ENCODE measurements at places on chromosomes 4 and X. TPM values are rescaled to one million over a fixed set of nuclear protein-coding genes. Genes with fewer than 3 reads are reported as not detected.

- DNase-seq = no peak
These were observed 53.4 kb downstream of the TNIP2 start for GRCh38 chr4:2702770-2703169.

DNA sequence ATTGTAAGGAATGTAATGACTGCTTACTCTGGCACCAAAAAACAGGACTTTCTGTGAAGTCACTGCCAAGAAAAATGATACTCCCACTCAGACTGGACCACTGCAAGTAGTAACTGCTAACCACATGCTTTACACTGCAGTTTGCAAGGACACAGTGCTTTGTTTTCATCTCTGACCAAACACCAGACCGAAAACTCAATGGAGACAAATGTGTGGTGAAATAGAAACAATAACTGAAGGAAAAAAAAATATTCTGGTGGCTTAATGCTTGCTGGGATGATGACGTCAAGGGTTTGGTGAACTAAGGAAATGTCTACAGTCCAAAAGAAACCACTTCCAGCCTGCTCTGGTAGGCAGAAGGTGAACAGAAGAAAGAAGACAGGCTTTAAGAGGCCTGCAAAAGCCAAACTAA lies 13.2 kb downstream of the GPC4 start:
- no peak for DNase-seq

DNA sequence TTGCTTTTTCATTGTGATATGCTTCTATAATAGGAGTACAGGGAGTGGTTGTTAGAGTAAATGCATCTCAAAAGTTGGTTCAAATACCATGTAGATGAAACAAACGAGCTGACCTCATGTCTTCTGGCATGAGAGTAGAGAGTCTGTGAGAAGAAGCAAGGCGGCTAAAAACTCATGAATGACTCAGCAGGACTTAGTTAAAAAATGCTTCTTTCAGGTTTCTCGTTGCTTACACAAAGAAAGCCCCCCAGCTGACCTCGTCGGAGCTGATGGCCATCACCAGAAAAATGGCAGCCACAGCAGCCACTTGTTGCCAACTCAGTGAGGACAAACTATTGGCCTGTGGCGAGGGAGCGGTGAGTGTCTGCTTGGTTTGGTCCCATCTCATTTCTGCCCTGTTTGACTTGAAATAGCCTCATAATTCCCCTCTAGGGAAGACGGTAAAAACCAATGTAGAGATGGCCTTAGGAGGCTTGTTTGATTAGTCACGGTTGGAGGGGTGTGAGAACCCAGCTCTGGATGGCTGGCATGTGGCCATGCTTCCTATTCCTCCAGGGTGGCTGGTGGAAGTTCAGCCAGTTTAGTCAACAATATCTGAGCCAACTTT lies 14.5 kb downstream of the AFP start:
- no peak for DNase-seq

DNA sequence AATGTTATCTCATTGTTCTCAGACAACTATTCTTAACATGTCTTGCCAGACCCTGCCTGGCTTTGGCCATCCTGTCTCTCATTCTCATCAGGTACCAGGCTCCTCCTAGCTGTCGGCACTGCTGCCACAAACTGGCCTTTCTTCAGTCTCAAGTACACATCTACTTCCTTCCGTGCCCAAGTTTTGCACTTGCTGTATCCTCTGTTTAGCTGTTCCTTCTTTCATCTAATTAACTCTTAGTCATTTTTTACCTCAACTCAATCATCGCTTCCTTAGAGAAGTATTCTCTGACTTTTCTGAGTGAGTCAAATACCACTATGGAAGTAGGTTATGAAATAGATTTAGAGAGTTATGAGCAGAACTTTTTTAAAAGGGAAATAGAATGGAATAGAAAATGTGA lies 19.7 kb downstream of the CXCL3 start:
- DNase-seq = no peak

Gene SMIM10L2A
- polyA plus RNA-seq = 9.6 TPM

Gene CXCL8
- 0.35 TPM for polyA plus RNA-seq

Gene RNF212
- 10.5 TPM for polyA plus RNA-seq

Gene PUDP
- polyA plus RNA-seq = 10.1 TPM

Gene HSFX3
- polyA plus RNA-seq = not detected

Data from left renal pelvis (tissue), 4 donors.